Brain (organoid and tissue), 16 donors: ENCODE measurements at places on chromosomes 7 and 10.

GRCh38 chr10:11961771-11962170 lies 80.8 kb downstream of the UPF2 start:
- no peak for DNase-seq

DNA sequence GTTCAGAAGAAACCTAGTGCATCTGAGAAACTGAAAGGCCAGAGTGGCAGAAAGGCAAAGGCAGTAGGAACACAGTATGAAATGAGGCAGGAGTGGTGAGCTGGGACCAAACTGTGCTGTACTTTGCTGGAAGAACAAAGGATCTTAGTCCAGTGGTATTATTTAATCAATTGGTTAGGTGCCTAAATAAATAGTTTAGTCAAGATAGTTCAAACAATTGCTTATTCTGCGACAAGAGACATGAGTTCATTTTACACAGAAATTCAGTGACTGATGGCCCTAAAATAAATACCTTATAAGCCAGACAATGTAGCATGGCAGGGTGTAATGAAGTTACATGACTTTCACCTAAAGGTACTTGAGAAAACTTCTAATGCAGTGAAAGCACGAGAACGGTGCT lies 181.8 kb upstream of the LRRN3 start:
- no peak for DNase-seq

DNA sequence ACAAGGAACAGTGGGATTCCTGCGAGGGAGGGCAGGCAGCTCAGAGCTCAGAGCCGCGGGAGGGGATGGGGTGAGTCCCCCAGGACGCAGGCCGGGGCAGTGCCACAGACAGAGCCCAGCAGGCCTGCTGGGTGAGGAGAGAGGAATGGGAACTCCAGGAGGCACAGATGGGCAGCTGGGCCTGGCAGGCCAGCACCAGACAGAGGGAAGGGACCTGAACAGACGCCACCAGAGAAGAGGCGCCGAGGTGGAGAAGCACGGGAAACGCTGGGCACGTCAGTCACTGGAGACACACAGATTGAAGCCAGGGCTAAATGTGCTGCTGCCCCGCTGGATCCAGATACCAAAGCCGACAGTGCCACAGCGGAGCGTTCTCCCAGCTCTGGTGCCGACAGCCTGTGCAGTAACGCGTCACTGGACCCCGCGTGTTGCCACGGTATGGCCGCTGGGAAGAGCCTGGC lies 225.8 kb downstream of the MAD1L1 start:
- no peak for DNase-seq

DNA sequence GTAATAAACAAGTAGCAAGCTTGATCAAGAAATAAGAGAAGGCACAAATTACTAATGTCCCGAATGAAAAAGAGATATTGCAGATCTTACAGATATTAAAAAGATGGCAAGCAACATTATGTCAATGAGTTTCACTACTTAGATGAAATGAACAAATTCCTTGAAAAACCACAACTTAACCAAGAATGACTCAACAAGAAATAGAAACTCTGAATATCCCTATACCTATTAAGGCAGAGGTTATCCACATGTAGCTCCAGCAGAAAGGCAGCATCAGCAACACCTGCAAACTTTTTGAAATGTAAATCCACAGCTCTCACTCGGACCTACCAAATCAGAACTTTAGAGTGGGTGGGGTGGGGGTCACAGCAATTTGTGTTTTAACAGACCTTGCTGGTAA lies 33.6 kb downstream of the PDE1C start:
- DNase-seq = no peak

- no peak for DNase-seq
These were observed 317.3 kb downstream of the TCERG1L start for GRCh38 chr10:130994191-130994590.
